ENCODE measurements at places on chromosomes 16 and 17.

DNA sequence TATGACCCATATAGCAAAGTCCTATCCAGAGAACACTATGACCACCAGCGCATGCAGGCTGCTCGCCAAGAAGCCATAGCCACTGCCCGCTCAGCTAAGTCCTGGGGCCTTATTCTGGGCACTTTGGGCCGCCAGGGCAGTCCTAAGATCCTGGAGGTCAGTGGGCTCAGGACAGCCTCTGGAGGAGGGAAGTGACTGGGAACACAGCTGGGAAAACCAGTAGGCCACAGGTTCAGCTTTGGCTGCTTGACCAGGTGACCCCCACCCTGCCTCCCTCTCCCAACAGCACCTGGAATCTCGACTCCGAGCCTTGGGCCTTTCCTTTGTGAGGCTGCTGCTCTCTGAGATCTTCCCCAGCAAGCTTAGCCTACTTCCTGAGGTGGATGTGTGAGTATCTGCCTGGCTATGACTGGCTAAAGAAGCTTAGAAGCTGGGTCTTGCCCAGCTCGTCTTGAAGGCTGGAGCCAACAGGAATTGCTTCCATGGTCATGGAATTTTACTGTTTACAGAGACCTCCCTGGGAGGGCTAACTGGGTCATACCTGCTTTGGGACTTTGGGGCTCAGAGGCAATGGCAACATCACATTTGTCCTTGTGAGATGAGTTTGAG is 1.5 kb upstream of the OVCA2 start:
- no peak for DNase-seq

DNA sequence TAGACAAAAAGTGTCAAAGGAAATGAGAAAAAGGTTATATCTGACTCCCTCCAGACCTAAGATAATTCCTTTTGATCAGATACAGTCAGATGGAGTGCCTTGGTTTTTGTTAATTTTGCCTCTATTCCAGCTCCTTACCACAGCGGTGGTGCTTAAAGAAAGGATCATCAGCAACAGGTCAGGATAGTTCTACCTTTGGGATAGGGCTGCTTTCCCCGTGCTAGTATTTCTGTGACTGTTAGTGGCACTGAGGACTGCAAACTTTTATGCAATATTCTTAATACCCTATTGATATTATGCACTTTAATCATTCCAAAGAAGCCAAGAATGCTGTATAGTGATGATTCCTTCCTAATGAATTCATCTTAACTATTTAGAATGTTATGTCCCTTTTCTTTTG is 24.5 kb downstream of the NQO1 start:
- no peak for DNase-seq

- no peak for DNase-seq
Measured at GRCh38 chr17:60156746-60157145, 7.0 kb downstream of the CA4 start.

DNA sequence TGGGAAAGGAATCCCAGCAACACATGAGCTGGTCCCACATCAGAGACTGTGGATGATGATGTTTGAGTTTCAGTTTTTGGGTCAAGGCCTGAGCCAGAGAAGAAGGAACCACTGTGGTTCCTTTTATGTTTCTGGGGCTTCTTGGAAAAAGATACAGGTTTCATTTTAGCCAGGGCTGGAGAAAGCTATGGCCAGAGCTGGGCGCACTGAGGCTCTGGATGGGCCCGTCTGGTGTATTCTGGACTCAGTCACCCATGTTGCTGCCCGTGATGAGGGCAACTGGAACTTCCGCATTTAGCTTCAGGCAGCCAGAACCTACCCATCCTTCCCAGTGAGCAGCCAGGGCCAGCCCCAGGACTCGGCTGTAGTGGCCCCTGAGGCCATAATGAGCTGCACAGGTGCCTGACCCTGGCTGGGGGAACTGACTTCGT is 15.0 kb upstream of the PITPNA start:
- no peak for DNase-seq

GRCh38 chr17:14125518-14126137 is 56.3 kb downstream of the COX10 start:
- no peak for DNase-seq

- no peak for DNase-seq
Measured at GRCh38 chr16:86964796-86965241, 352.4 kb downstream of the C16orf95 start.

Data from SJSA1 (cell line).